ENCODE measurements at places on chromosomes 3 and 15.

- no peak for DNase-seq
These were observed 36.5 kb downstream of the ATR start for GRCh38 chr3:142542054-142542453.

GRCh38 chr15:64288577-64288976 lies 67.4 kb downstream of the CSNK1G1 start:
- no peak for DNase-seq

DNA sequence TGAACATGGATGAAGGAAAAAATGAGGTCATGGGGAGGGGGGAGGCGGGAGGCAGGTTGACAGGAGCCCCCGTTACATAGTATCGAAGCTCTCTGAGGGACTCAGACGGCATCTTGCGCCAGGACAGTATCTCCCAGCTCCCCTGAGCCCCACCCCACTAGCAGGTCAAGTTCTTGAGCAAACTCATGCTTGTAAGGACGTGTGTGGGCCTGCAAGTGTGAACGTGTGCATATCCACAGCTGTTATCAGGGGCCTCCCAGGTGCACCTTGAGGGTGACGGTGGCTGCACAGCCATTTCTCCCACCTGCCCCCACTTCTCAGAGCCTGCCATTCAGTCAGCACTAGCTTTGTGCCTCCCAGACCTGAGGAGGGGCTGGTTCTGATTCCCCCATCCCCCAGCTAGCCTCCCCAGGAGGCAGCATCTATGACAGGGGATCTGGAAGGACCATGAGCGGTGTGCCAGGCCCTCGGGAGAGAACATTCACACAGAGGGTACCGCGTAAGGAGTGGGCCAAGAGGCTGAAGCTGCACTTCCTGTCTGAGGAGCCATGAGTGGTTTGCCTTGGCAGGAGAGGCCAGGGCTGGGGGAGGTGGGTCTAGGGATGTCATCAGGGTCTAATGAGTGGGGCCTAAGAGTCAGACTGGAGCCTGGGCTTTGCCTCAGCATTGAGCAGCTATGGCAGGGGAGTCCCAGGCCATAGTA lies 2.9 kb downstream of the SEMA3F start:
- DNase-seq, result no peak

DNA sequence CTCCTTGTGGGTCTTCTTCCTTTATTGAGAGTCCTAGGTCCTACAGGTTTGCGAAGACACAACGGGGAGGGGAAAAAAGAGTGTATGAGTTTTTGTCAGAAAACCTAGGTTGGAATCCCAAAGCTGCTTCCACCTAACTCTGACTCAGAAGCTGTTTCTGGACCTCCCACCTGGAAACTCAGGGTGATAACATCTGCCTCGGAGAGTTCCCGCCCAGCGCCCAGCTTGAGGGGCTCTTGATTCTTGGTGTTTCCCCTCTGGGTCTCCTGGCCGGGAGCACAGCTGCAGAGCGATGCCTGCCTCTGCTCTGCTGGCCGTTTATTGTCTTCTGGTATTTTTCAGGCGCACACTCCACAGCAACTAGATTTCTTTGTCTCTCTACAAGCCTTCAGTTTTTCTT lies 52.9 kb upstream of the MYZAP start:
- no peak for DNase-seq

DNA sequence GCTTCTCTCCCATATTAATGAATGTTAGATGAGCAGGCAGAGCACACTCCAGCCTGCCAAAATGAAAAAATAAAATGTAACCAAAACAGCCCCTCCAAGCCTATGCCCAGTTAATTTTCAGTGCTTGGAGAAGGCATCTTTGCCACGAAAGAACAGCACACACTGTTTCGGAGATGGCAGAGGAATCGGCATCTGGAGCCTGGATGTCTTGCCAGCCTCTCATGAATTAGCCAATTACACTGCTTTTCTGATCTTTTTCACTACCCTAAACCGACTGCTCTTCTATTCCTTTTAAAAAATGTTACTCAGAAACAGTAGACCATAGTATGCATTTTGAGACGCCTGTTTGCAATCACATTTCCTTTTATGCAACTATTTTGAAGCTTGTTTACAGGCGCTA lies 249.6 kb downstream of the TLE3 start:
- no peak for DNase-seq

- DNase-seq, result no peak
These were observed 36.1 kb downstream of the LSM3 start for GRCh38 chr3:14214764-14215163.

- no peak for DNase-seq
These were observed 457.5 kb downstream of the NSUN3 start for GRCh38 chr3:94520364-94520763.

DNA sequence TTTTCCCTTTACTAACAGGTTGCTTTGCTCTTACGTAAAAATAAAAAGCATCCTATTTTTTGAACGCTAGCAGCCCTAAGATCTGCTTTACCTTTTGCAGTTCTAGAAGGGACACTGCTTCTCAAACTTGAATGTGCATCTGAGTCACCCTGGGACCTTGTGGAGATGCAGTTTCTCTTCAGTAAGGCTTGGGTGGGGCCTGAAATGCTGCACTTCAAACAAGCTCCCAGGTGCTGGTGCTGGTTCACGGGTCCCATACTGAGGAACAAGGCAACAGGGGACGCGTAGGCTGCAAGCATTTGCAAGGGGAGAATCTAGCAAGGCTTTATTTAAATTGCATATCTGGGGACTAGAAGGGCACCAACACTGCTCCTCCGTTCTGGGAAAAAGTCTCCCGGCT lies 30.0 kb downstream of the MB21D2 start:
- DNase-seq, result no peak

DNA sequence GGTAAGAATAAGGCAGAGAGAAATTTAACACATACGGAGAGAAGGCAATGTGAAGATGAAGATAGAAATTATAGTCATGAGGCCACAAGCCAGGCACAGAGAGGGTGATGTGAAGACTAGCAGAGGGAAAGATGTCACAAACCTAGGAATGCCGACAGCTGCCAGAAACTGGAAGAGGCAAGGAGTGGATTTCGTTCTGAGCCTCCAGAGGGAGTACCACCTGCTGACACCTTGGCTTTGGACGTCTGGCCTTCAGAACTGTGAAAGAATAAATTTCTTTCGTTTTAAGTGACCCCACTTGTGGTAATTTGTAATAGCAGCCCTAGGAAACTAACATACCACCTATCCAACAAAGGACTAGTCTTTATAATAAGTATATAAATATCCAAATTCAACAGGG lies 5.0 kb upstream of the SGO1 start:
- DNase-seq, result no peak

DNA sequence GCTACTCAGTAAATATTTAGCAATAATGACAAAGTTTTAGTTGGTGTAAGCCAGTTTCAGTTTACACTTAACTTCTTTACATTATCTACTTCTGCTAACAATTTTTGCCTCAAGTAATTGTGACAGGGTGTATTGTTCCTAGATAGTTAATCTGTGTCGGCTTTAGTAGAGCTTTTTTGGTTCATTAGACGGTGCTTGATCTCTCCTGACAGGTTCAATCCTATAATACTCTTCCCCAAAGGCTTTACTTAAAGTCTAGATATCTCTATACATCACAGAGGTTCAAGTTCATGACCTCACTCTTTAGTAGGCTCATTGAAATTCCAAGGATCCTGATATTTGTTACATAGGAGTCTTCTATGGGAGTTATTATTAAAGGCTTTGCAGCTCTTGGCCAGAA lies 365.6 kb upstream of the DPPA4 start:
- DNase-seq, result no peak

DNA sequence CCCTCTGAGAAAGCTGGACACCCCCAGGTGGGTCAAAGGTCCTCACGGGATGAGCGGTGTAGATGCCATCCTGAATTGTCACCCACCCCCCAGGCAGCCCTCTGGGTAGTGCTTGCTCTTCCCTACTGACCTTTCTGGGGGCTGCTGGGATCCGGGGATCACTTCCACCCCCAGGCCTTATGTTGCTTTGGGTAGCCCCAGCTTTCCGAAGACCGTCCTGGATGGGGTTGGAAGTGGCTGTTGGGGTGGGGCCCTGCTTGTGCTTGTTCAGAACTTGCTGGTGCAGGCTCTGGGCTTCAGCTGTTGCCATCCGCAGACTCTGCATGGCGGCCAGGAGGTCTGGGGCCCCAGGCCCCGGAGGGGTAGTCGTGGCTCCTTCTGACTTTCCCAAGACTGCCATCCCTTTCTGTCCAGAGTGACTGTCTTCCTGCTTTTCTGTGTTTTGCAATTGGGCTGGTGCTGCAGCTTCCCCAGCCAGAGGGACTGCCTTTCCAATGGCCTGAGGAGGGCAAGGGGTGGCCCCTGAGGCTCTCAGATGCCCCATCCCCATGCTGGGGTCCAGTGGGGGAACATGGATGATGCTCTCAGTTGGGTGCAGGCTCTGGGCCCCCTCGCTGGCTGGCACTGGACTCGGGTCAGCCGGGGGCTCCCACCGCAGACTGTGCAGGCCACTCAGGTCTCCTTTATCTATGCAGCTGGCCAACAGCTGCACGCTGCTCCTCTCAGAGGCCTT lies 6.3 kb downstream of the XIRP1 start:
- DNase-seq, result no peak

DNA sequence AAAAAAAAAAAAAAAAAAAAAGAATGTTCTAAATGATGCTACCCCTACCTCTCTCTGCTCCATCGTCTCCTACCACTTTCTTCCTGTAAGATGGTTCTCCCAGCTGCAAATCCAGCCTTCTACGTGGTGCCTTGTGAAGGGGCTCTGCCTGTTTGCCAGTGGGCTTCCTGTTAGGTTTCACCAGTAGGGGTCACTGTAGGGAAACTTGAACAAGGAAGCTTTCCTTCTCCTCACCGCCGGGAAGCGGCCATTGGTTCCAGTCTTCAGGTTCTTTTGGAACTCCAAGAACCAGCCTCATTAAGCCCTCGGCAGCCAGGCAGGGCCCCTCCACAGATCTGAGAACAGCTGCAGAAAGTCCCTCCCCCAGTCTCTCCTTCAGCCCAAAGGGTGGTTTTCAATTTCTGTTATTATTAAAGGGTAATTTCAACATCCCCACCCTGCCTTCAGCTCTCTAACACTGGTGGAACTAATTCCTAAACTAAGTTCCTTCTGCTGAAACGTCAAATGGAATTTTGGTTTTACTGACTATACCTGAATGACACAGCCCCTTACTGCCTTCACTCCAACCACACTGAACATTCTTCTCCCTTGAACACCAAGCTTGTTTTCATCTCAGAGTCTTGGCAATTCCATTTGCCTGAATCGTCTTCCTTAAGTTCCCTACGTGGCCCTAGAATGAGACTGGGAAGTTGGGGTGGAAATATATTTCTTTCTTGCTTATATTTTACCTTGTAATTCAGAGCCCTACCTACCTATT lies 13.5 kb downstream of the MCCC1 start:
- no peak for DNase-seq

DNA sequence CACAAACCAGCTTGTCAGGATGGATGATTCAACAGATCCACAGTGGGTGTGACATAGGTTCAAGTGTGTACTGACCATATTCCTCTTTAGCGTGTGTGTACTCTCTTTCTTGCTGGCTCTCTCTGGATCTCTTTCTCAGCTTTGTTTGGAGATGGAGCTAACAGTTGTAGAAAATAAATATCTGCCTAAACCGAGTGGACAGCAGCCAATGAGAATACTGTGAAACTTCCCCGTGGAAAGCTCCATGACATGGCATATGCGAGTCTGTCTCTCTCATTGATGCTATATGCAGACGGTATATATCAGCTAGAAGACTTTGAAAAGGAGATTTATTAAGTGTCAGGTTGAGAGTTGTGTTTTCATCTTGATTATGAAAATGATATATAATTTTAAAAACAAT lies 406.5 kb upstream of the SUCLG2 start:
- DNase-seq, result no peak

GRCh38 chr15:43440721-43441281 lies 52.2 kb downstream of the TP53BP1 start:
- DNase-seq, result peak; percentile 60

DNA sequence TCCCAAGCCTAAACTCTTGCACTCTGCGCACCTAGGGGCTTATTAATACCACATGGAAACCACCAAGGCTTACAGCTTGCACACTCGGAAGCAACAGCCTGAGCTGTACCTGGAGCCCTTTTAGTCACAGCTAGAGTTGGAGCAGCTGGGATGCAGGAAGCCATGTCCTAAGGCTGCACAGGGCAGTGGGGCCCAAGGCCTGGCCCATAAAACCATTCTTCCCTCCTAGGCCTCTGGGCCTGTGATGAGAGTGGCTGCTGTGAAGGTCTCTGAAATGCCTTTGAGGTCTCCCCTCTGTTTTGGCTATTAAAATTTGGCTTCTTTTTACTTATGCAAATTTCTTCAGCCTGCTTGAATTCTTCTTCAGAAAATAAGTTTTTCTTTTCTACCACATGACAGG lies 383.9 kb upstream of the UBE2E2 start:
- DNase-seq, result no peak

GRCh38 chr3:42851228-42851834 lies 24.3 kb downstream of the CYP8B1 start:
- DNase-seq, result no peak

- no peak for DNase-seq
These were observed 474.4 kb downstream of the NTRK3 start for GRCh38 chr15:87781959-87782625.

DNA sequence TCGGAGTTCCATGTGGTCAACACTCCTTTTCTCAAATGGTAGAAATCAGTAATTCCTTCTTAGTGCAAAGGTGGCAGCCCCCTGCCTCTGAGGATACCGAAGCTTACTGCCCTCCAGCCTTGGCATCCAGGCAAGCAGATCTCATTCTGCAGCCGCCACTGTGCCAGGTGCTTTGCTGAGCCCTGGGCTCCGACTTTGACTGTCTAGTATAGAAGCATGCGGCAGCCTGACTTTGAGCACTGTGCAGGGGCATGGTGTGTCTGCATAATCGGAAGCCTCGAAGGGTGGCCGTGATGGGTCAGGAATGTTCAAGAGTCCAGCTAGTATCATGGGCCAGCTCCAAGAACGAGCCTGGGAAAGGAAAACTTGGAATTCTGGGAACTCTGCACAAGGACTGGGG lies 39.7 kb downstream of the ABTB1 start:
- no peak for DNase-seq

- DNase-seq, result no peak
These were observed 62.2 kb upstream of the ZNF280D start for GRCh38 chr15:56795502-56795901.

DNA sequence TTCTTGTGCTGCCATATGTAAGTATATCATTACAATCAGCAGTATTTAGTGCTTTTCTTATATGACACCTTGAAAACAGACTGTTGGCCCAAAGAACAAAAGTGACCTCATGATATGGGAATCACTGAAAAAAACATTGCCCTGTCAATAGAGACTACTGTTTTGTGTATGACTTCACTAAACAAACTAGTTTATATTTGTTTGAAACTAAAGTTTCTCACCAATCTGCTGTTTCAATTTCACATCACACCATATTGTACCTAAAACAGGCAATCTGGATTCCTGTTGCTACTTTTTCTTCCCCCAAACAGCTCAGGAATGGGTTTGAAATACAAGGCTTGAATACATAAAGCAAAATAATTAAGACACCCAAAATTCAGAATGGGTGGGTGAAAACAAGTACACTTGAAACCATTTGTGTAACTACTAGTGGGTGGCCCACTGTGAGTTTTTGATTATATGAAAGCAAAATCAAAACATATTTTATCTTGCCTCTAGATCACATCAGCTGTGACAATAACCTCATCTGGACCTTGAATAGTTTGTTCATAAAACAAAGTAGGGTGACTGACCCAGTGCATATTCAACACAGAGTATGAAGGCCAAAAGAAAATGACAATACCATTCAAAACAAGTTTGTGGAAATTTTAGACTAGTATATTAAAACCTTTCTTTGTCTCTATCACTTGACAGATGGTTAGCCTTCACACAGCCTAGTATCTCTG lies 5.9 kb downstream of the ZBTB20 start:
- no peak for DNase-seq

GRCh38 chr3:10265833-10266232 lies 17.6 kb downstream of the TATDN2 start:
- no peak for DNase-seq

GRCh38 chr3:10770547-10770946 lies 45.5 kb upstream of the SLC6A11 start:
- DNase-seq, result no peak

- DNase-seq, result no peak
These were observed 18.0 kb upstream of the PLXND1 start for GRCh38 chr3:129624347-129625071.

Data from NCI-H2227 treated with DMSO at 0.1 percent for 48 hours (cell line).